ENCODE measurements at places on chromosomes 5 and 9.

DNA sequence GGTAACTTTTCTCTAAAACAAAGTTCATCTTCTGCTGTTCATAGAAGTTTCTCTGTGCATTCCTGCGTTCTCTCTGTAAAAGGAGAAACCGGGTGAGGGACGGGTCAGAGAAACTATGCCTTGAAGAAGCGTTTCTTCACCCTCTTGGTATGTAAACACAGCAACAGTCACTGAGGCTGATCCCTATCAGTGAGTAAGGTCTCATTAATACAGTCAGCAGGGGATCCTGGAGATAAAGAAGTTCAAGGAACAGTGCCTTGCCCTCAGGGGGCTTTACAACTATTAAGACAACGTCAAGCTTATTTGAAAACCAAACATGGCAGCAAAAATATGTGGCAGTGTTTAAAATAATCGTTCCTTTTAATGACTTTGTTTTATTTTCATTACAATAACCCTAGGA is 202.9 kb upstream of the IL12B start:
- no peak for DNase-seq

DNA sequence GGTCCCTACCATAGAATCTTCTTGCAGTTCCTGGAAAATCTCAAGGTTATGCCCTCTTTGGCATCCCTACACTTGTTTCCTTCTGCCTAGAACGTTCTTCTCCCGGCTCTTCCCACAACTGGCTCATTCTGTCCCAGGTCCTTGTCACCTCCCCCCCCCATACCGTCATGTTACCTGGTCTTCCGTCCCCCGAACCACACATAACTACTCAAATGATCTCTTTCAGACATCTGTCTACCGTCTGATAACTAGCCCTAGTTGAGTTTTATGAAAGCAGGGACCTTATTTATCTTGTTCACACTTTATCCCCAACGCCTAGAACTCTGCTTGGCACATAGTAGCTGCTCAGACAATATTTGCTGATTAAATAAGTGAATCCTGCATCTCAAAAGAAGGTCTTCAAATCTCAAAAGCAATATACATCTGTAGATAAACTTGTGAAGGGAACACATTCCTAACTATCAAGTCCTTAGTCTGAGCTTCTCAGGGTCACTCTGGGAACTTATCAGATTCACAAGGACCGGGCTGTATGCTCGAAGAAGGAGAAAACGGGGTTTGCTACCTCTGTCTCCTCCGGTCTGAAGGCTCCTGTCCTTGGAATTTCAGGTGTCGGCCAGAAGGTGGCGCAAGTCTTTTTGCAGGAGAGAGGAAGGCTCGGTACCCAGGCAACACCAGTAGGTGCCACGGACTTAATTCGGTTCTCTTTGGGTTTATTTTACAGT is 30.0 kb downstream of the LCP2 start:
- peak; percentile 65 for DNase-seq

DNA sequence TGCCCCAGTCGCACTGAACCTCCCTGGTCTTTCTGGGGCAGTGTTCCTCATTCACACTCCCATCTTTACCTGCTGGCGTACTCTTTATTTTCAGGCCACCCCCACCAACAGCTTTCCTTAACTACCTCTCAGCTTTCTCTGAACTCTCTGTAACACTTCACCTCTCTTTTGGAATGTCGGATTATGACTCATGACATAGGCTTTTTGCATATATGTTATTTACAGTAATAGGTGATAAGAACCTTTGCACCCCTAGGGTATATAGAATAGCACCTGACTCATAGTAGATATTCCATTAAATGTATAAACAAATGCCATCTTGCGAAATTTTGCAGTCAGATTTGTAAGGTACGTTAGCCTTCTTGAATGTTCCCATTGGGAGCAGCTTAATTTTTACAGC is 52.9 kb upstream of the MIER3 start:
- DNase-seq: peak; percentile 12

DNA sequence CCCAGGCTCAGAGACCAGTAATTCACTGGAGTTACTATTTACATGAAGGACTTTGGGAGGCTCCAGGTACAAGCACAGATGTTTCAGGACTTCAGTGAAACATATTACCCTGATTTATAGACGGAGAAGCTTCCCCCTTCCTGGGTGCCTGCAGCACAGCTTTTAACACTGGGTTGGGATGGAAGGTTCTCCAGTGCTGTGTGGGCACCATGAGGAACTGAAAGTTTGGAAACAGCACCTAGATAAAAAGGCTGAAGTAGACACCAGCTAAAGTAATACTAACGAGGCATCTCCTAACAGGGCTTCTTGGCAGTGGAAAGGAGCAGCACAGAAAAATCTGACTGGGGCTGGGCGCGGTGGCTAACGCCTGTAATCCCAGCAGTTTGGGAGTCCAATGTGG is 70.7 kb downstream of the GCNT1 start:
- DNase-seq: no peak

- no peak for DNase-seq
Observed at GRCh38 chr5:39517800-39518199, 93.0 kb upstream of the DAB2 start.

- DNase-seq: no peak
Observed at GRCh38 chr5:147411359-147412319, 98.2 kb downstream of the DPYSL3 start.

- no peak for DNase-seq
Observed at GRCh38 chr5:168407211-168407610, 79.1 kb upstream of the RARS1 start.

DNA sequence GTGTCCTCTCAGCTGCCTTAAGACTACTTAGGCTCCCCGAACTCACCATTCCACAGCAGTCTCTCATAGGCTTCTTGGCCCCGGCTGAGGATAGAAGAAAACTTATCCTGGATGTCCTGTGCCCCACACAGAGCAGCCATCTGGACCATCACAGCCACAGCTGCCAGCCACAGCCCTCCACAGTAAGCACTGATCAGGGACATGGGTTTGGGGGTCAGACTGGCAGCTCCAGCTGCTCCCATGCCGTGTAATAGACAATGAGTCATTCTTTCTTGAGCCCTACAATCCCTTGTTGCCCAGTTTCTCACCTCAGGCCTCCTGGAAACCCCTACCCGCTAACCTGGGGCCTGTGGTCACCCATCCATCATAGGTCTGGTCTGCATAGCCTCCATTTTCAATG is 5.7 kb downstream of the CREB3 start:
- DNase-seq: no peak

DNA sequence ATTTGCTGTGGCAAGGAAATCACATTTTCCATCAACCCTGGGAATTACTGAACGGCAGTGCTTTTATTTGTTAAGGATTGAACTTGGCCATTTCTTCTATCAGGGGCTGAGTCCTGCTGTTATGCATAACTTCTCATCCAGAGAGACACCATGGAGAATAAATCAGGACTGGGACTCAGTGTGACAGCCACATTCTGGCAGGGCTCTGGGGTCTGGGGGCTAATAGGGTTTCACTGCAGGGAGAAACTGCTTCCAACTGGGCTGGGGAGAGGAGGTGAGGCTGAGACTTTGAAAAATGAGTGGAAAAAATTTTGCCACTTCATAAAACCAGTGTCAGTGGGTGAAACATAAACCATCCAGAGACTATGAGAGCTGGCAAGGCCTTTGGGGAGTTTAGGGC is 95.7 kb upstream of the ALDH1B1 start:
- no peak for DNase-seq

- peak; percentile 82 for DNase-seq
Observed at GRCh38 chr5:178120607-178121357, 7.5 kb downstream of the N4BP3 start.

- DNase-seq: no peak
Observed at GRCh38 chr9:92163276-92163675, 48.1 kb upstream of the SPTLC1 start.

GRCh38 chr9:7166074-7166473 is 408.3 kb downstream of the KDM4C start:
- DNase-seq: no peak

- DNase-seq: no peak
Observed at GRCh38 chr9:109816490-109816889, 36.5 kb downstream of the PALM2AKAP2 start.

DNA sequence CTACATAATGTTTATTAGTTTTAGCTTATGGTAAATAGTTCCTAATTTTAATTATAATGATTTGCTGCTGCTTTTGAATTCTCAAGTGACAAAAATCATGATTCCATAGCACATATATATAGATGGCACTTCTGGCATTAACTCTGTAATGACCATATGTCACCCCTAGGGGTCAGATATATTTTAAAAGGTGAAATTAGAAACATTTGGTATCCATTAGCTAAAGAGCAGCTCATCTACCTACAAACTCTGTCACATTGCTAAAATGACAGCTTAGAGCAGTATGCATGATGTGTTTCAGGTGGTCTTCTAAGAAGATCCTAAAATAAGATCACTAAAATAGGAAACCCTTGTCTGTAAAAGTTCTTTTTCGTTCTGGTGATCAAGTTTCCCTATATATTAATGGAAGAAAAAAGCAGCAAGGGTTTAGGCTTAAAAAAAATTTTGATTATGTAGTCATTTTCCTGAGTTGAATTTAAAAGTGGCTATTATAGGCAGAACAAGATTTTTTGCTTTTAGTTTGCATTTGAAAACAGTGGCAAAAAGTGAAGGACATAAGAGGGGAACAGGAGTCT is 157.7 kb upstream of the POU5F2 start:
- no peak for DNase-seq

GRCh38 chr9:73647560-73647959 is 495.9 kb downstream of the ANXA1 start:
- no peak for DNase-seq

DNA sequence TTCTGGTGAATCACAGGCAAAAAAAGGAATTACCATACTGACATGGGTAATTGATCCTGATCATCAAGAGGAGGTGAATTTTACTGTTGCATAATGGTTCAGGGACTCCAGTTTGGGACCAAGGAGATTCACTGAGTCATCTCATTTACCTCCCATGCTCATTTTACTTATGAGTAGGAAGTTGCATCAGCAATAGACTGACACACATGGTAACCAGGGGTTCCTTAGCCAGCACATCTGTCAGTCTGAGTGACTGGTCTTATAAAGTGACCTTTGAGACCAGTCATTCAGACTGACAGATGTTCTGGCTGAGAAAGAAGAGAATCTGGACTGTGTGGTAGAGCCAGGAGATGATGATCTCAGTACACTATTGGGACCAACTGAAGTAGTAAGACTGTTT is 384.6 kb upstream of the CD180 start:
- DNase-seq: no peak

DNA sequence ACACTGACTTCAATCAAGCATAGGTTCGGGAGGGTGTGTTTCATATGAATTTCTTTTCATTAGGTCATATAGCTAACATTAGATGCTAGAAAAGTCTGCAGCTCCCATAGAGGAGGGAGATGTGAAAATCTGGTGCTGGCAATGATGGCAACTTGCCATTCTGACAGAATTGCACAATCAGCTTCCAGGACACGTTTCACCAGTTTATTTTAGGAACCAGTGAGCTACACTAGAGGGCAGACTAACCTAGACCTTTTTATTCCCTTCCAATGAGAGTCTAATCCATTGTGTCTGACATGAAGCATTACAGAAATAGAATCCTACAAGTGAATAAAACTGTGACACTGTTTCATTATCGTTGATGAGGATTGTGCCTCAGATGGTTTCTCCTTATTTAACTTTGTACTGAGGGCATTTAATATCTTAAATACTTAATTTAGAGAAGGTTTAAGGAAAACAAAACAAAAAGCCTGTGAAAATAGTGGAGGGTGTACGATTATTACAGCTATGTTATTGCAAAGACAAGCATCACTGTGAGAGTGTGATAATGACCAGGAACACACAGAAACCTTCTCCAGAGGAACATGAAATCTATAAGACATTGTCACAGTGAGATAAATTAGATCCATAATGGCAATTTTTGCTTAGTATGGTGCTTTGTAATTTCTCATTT is 363.3 kb upstream of the RPS23 start:
- peak; percentile 74 for DNase-seq

DNA sequence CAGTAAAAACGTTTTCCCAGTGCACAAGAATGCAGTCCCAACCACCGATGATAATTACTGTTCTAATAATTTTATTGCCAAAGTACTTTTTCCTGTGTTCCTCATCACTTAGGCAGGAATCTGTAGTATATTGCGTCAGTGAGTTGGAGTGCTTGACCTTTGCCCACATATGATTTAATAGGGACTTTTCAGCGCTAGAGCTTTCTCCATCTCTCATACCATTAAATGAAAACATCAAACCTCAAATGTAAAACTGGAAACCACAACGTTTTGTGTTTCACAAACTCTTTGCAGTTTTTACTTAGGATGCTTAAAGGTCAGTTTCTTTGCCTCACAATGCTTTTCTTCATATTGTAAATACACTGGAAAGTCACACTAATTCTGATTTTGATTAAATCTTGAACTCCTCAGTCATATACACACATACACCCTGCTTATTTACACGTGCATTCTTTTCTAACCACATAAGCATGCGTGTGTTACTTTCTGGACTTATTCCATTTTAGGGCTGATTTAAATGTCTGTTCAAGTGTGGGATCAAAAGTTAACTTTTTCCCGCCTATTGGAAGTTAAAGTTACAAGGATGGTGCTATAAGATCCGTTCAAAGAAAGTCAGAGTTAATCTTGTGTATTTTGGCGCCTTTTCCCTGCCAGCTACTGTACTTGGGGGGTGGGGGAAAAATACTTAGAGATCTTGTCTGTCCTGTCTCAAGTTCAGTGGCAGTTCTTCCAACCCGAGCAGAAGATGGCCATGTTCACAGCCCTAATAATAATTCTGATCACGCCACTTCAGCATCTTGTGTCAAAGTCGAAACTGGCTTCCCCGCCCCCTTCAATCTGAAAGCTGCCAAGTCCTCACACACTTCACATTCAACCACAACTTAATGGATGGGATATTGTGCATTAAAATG is 6.6 kb upstream of the NFIB start:
- DNase-seq: no peak

GRCh38 chr5:134145041-134145757 is 30.7 kb downstream of the TCF7 start:
- DNase-seq: no peak

GRCh38 chr5:92863666-92864065 is 717.4 kb downstream of the NR2F1-AS1 start:
- no peak for DNase-seq

DNA sequence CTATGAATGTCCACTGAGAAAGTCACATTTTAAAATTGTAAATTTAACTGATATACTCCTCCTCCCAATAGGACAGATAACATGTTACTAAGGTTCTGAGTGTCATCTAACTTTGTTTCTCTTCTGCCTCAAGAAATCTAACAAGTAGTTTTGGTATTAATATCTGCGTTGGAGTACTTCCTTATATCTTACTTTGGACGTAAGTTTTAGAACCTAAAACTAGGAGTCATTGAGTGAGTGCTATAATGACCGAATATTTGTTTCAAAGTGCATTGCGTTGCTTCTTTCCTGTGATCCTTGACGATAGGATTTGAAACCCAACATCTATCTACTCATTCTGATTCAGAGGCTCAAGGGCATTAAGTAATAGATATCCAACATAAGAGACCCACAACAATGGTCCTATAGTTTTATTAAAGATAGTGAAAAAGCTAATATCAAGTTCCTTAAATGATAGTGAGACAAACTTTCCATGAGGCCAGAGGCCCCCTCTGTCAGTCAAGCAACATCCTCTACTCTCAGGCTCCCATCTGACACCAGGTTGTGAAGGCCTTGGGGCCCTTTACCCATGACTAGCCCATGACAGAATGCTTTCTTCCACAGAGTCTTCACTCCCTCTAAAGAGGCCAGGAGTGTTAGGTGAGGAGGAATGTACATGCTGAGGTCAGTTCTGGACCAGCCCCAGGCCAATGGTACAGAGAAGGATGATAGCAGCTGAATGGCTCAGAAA is 45.3 kb upstream of the MAP3K1 start:
- no peak for DNase-seq

GRCh38 chr5:81189875-81190498 is 43.1 kb upstream of the CKMT2 start:
- no peak for DNase-seq
